ENCODE measurements at places on chromosomes 3 and 15. TPM values are rescaled to one million over a fixed set of nuclear protein-coding genes. Genes with fewer than 3 reads are reported as not detected.

The RPL39L gene
- 17.8 TPM for total RNA-seq

DNA sequence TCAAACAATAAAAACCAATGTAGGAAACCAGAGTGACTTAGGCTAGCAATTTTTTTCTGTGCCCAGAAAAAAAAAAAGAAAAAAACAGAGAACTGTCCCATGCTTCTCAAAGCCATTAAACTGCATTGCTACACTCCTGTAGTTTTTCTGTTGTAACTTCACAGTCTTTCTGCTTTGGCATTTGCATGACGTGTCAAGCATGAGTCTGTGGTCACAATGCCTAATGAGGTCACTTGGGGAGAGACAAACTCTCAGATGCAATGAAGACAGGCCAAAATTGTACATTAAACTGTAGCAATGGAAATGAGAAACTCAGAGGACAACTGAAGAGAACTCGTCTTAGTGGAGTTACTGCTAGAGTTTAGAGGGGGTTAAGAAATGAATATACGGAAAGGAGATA, 30.8 kb downstream of the CCDC80 start:
- no peak for DNase-seq

DNA sequence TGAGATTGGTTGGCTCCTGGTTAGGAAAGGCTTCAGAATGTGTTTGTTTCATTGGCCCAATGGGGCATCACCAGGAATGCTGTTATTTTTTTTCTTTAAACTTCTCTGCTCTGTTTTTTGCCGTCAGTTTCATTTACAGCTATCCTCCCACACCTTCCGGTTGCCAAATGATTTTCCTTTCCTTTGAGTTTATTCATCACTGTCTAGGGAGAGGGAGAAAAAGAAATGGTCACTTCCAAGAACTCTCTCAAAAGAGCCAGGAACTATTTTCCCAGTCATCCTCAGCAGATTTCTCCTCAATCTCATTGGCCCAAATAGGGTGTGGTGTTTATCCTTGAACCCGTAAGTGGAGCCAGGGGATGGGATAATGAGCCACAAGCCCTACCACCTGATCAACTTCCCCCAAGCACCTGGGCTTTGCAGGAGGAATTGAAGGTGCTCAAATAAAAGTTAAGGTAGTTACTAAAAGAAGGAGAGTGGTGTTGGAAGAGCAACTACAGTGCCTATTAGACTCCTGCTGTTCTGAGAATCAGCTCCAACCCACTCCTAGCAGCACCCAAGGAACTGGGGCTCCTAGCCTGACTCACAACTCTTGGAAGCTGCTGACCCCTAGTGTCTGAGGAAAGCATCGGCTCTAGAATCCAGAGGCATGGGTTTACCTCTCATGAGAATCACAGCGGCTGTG, 183.8 kb upstream of the IL12A start:
- peak; percentile 54 for DNase-seq

DNA sequence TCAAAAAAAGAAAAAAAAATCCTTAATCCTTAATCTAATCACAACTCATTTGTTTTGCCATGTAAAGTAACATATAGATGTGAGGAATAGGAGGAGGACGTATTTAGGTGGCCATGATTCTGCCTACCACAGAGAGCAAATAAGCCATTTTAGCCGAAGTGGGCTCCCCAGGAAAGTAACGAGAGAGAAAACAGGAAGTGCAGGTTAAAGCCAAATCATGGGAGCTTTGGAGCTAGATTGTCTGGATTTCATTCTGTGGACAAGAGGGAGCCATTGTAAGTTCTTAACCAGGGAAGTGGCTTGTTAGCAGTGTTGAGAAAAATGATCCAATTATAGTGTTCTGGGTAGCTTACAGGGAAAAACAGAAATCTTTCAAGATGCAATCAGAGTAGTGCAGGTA, 9.4 kb downstream of the TMOD2 start:
- no peak for DNase-seq

DNA sequence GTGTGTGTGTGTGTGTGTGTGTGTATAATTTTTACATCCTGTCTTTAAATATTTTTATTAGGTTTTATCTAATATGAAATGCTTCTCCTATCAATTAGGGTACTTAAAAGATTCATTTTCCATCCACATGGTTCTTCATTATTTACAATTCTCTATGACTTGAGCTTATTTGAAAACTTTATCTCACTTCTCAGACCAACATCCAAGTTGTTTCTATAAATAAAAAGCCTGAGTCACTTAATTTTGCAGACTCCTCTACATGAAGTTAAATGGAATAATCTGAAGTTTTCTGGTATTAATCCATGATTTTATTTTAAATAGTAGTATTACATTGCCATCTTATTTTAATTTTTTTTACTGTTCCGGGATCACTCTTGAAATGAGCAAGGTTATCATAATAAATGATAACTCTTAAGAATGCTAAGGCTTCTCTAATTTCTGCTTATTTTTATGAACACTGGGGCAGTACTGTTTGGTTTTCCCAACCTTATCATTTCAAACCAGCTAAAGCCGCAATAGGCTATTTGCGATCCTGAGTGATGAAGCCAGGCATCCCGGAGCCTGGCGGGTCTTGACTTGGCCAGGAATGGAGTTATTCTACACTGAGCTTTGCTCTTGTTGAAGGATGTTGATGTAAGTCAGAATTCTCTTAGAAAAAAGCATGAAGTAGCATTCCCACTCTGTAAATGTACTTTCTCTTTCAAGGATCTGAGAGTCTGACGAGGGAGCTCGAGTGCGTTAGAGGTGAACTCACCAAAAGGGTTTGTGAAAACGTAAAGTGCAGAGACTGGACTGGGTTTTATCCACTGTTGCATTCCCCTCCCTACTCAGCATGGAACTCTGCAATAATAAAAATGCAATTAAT, 220.2 kb upstream of the LRTM1 start:
- DNase-seq = no peak

GRCh38 chr3:118527514-118528044, 507.1 kb downstream of the IGSF11 start:
- DNase-seq = no peak

DNA sequence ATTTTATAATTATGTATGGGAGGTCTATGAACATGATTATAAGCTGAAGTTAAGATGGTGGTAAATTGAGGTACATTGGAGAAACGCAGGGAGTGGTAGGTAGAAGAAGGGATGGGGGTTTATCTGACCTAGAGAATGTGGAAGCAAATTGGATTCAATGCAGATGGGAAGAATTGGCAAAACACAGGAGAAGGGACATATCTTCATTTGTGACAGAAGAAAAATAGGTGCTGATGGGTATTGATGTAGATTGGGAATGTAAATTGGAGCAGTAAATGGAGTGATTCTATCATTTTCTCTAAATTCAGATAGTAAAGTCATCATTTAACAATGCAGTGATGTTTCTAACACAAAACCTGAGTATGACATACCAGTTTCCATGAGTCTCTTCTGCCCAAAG, 39.7 kb upstream of the AADAC start:
- DNase-seq = no peak

Data from activated CD8-positive, alpha-beta memory T cell treated with anti-CD3 and anti-CD28 coated beads, Interleukin-2, amount 10 ng/mL, durations not matched to agents 7 days and 5 days (primary cell).